Caco-2 (cell line): ENCODE measurements at places on chromosomes 13 and 19.

DNA sequence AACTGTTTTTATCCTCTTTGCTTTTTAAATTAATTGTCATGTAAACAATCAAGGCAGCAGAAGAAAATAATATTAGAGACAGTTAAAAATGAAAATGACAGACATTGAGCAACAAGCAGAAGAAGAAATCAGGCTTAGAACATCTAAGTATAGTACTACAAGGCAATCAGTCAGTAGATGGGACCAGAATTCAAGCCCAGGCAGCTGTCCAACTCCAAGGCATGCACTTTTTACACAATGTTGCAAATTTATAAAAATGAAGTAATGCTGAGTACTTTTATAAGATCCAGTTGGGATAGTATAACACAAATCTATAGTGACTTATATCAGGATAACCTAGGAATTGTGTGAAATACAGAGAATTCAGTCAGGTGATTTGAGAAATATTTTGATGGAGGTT, 2815.8 kb downstream of the PCDH9 start:
- DNase-seq: no peak

- DNase-seq: no peak
These were observed 644 bp downstream of the MED26 start for GRCh38 chr19:16627193-16627927.

DNA sequence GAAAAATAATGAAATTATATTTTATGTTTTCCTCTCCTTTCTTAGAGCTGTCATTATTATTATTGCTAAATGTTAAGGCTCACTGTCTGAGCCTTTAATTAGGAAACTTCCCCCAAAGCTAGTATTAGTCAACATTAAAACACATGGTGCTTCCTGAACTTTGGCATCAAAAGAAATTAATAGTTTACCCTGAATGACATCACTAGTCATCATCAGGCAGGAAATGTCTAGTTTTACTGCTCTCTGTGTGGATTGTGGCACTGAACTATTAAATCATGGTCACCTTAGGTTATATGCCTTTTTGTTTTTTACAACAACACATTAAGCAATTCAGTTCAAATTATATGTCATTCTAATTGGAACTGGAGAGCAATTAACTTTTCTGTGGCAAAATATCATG, 595.5 kb downstream of the SLITRK1 start:
- DNase-seq: no peak

DNA sequence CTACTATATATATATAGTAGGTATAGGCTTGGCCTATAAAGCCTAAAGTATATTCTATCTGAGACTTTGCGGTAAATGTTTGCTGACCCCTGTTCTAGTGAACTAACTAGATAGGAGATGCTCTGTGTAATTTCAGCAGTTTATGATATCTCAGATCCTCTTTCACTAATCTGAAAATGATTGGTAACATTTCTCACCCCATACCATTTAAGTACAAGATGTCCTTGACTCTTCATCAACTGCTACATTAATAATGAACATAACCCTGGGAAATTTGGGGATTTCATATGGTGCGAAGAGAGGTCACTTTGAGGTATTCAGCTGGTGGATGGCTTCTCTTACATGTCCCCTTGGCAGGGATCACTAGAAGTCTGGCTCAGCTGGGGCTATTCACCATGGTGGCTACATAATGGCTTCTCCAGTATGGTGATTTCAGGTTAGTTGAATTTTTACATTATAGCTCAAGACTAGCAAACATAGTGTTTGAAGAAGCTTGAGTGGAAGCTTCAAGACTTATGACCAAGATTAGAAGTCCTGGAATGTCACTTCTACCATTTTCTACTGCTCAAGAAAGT, 103.6 kb upstream of the MYCBP2 start:
- no peak for DNase-seq

DNA sequence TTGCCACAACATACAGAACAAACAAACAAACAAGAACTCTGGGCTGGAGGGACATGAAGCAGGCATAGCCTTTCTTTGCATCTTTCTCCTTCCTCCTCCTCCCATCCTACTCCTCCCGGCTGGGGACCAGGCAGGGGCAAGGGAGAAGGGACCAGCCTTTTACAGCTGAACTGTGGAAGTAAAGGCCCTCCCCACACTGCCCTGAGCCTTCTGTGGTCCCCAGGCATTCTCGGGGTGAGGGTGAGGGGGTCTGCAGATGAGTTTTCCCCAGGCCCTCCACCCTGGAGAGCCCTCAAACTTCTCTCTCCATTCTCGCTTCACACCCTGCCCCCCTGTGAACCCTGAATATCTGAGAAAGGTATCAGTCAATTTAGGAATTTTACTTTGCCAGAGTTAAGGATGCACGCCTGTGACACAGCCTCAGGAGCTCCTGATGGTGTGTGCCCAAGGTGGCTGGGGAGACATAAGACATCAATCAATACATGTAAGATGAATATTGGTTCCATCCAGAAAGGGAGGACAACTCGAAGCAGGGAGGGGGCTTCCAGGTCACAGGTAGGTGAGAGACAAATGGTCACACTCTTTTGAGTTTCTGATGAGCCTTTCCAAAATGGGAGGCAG, 170.9 kb downstream of the COL4A1 start:
- DNase-seq: no peak
